ENCODE measurements at places on chromosomes 1 and 21. TPM values are rescaled to one million over a fixed set of nuclear protein-coding genes. Genes with fewer than 3 reads are reported as not detected.

The ITLN2 gene
- total RNA-seq = not detected

DNA sequence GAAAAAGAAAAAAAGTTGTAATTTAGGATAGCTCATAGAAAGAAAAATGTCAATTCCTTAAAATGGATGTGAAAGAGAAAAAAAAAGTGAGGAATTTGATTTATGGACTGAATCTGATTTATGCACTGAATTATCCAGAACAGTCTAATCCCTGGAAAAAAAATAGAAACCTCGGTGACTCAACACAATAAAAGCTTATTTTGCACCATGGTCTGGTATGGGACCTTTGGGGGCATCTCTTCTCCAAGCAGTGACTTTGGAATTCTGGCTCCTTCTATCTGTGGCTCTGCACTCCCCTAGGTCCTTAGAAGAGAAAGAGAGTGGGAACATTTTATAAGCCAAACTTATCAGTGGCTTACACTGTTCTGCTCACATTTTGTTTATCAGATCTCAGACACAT is 471.7 kb upstream of the B3GALT2 start:
- DNase-seq = no peak

- DNase-seq = no peak
Observed at GRCh38 chr21:45954921-45955320, 26.6 kb upstream of the COL6A1 start.

- DNase-seq = peak; percentile 50
Observed at GRCh38 chr21:42389449-42389835, 6.4 kb downstream of the TMPRSS3 start.

The PM20D1 gene
- not detected for total RNA-seq

DNA sequence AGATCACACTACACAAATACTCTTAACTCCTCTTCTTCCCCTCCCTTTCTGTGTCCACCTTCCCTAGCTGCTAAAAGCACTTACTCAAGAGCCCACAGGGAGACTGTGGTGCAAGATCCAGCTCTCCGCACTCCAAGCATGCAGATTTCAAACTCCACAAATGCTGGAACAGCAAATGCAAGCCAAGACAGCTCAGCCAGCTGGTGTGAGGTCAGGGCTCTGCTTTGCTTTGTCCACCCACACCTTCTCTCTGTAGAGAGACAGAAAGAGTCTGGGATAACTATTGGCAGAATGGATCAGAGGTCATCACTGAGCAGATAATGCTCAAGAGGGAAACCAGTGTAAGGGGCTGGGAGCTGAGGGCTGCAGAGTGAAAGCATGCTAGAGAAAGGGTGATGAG is 45.2 kb upstream of the DPT start:
- DNase-seq = peak; percentile 14

GRCh38 chr1:227728059-227728891 is 6.8 kb downstream of the JMJD4 start:
- peak; percentile 91 for DNase-seq

DNA sequence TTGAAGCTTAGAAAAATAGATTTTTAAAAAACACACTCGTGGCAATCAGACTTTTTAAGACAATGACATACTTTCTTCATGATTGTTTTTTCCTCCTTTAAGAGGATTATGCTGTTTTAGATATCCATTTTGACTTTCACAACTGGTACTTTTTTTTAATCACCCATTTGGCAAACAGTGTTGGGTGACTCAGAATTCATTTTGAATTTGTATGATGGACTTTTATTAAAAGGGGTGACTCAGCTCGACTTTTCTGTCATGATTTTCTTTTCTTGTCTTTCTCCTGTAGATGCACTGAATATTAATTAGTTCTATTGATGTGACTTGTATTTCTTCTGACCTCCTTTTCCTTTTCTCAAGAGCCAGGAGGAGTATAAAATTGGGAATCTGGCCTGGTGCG is 44.7 kb downstream of the FMN2 start:
- no peak for DNase-seq

DNA sequence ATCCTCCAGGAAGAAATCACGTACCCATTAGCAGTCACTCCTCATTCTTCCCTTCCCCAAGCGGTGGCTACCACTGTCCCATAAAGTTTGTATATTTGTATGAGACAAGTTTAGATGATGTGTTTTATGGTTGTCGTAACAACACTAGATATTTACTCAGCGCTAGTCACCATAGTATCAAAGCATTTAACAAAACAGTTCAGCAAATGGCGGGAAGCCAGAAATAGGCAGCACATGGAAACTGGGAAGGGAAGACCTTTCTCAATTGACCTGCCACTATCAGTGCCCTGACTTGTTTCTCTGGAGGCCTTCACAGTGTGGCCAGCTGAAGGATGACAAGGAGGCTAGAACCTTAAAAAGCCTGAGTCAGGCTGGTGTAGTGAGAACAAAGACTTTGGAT is 31.1 kb downstream of the CNST start:
- peak; percentile 80 for DNase-seq

The FCRL3 gene
- not detected for total RNA-seq

GRCh38 chr1:6212193-6212959 is 6.5 kb downstream of the RNF207 start:
- DNase-seq = no peak

- peak; percentile 32 for DNase-seq
Observed at GRCh38 chr1:28592321-28593071, 431 bp downstream of the RAB42 start.

- no peak for DNase-seq
Observed at GRCh38 chr1:47507144-47507543, 69.3 kb downstream of the FOXD2 start.

The FOXD3 gene
- 0.68 TPM for total RNA-seq

- no peak for DNase-seq
Observed at GRCh38 chr1:54400329-54400728, 5.9 kb downstream of the SSBP3 start.

DNA sequence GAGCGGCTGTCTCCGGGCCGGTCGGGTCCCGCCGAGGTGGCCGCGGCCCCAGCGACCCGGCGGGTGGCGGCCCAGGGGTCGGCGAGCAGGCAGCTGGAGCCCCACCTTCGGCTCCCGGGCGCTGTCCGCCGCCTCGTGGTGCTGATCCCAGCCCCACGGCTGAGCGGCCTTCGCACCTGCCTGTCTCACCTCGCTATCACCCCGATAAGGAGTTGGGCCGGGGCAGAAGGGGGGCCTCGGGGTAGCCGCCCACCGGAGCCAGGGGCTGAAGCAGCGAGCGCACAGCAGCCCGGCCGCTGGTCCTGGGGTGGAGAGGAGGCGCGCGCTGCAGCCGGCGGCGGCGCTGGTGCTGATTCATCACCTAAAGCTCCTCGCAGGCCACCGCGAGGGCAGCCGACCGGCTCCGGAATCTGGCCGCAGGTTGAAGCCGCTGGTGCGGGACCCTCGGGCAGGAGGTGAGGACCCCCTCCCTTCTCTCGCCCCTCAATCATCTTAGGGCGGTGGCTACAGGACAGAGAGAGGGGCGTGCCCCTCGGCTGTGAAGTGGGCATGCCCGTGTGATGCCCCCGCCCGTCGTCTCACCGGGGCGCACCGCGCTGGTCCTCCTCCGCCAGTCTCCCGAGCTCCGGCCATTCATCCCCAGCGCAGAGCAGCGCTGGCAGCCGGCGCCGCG is 575 bp downstream of the TRIM67 start:
- DNase-seq = peak; percentile 12

The PADI3 gene
- not detected for total RNA-seq

Data from transverse colon (tissue), 4 donors.